ENCODE measurements at places on chromosomes 4 and X. TPM values are rescaled to one million over a fixed set of nuclear protein-coding genes. Genes with fewer than 3 reads are reported as not detected.
A peak's percentile ranks its signal among the peaks of the same experiment; 100 is the strongest.

DNA sequence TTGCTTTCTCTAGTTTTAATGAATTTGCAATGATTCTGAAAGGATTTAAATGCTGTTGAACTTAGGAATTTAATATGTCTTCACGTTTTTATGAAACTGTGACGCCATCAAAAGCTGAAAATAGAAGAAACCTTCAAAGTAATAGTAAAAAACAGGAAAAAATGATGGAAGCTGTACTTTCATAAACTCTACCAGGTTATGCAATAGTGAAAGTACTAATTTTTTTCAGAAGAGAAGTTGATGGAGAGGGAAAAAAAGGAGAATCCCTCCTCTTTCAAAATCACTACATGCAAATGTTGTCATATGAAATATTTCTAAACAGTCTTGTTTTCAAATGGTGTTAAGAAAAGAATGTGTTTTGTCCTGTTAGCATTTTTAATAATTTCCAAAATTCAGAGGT lies 73.6 kb downstream of the ZNF330 start:
- no peak overlapping the region for H3K4me3 ChIP-seq
- DNase-seq = no peak
- H3K27ac ChIP-seq = no peak overlapping the region
- no peaks in the 10 kb centered on the region for H3K4me1 ChIP-seq

- no peak overlapping the region for H3K4me3 ChIP-seq
- H3K27me3 ChIP-seq = no peaks in the 10 kb centered on the region
- no peaks in the 10 kb centered on the region for H3K36me3 ChIP-seq
- H3K27ac ChIP-seq = no peak overlapping the region
- no peaks in the 10 kb centered on the region for H3K4me1 ChIP-seq
Observed at GRCh38 chr4:3783693-3784306, 17.6 kb downstream of the ADRA2C start.

GRCh38 chrX:101071582-101071981 lies 7.1 kb upstream of the TMEM35A start:
- no peak for DNase-seq
- H3K4me3 ChIP-seq = no peak overlapping the region
- H3K27me3 ChIP-seq = no peaks in the 10 kb centered on the region
- no peaks in the 10 kb centered on the region for H3K36me3 ChIP-seq
- H3K4me1 ChIP-seq = no peaks in the 10 kb centered on the region

DNA sequence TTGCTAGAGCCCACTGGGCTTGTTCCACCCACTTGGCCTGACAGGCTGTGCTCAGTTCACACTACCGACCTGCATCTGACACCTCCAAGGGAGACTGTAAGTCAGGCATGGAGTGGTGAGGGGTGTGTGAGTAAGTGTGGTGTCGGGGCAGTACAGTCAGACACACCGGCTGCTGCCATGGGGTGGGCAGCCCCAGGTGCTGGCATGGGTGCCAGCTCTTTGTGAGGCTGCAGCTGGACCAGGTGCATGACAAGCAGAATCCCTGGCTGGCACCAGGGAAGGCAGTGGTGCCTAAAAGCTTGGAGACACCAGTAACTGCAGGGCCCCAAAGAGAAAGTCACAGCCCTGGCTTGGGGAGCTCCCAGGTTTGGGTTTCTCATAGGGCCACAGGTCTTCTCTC lies 665.0 kb downstream of the SH3BGRL start:
- no peak for DNase-seq
- no peaks in the 10 kb centered on the region for H3K36me3 ChIP-seq
- H3K4me3 ChIP-seq = no peak overlapping the region

DNA sequence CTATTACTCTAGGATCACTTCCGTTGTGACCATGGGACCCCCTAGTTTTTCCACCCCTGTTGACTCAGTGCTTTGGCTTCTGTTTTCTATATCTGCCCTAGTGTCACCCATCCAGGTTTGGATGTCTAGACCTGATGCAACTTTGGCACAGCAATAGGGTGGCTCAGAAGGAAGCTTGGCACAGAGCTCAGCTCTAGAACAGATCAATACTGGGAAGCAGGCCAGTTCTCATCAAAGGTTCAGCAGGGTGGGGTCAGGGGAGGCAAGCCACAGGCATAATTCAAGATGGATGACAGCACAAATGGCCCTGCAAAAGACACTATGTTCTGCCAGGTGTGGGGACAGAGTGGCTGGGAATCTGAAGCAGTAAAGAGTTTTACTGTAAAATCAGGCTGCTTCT lies 74.2 kb upstream of the EGFL6 start:
- H3K27me3 ChIP-seq = peaks cover 4% of the 10 kb centered on the region
- H3K36me3 ChIP-seq = no peaks in the 10 kb centered on the region
- no peaks in the 10 kb centered on the region for H3K4me1 ChIP-seq

DNA sequence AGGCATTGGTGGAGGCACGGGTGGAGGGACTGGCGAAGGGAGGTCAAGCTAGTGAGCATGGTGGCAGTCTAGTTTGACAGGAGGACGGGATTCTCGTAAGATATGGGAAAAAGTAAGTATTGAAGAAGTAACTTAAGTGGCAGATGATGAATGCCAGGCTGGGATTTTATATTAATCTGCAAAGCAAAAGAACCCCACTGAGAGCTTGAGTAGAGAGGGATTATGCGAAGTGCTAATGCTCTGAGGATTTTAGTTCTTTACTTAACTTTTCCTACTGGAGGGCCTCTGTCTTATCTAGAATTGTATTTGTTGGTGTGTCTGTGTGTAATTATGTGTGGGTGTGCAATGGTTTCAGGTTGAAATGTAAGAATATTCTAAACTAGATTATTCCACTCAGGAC lies 327.9 kb downstream of the FAT4 start:
- no peak for DNase-seq
- no peaks in the 10 kb centered on the region for H3K27me3 ChIP-seq
- H3K4me1 ChIP-seq = peaks cover 9% of the 10 kb centered on the region
- H3K4me3 ChIP-seq = no peak overlapping the region
- no peak overlapping the region for H3K27ac ChIP-seq

GRCh38 chrX:9221781-9222180 lies 187.9 kb upstream of the FAM9B start:
- no peaks in the 10 kb centered on the region for H3K36me3 ChIP-seq
- no peaks in the 10 kb centered on the region for H3K4me1 ChIP-seq
- H3K27ac ChIP-seq = no peak overlapping the region
- no peak overlapping the region for H3K4me3 ChIP-seq
- H3K27me3 ChIP-seq = no peaks in the 10 kb centered on the region

GRCh38 chr4:142085513-142086292 lies 449.3 kb downstream of the IL15 start:
- DNase-seq = no peak
- H3K27me3 ChIP-seq = no peaks in the 10 kb centered on the region
- no peak overlapping the region for H3K27ac ChIP-seq

GRCh38 chr4:8112036-8112576 lies 46.5 kb downstream of the ABLIM2 start:
- H3K27me3 ChIP-seq = peaks cover 34% of the 10 kb centered on the region
- H3K27ac ChIP-seq = no peak overlapping the region
- H3K4me1 ChIP-seq = no peaks in the 10 kb centered on the region
- DNase-seq = peak; percentile 36
- H3K4me3 ChIP-seq = no peak overlapping the region

GRCh38 chr4:113144091-113144490 lies 94.6 kb downstream of the ANK2 start:
- H3K27ac ChIP-seq = no peak overlapping the region
- no peak for DNase-seq
- peaks cover 21% of the 10 kb centered on the region for H3K4me1 ChIP-seq
- no peaks in the 10 kb centered on the region for H3K36me3 ChIP-seq
- H3K27me3 ChIP-seq = no peaks in the 10 kb centered on the region

Gene HS3ST1
- total RNA-seq = under 0.01 TPM

Gene CORIN
- total RNA-seq = 0.88 TPM

Gene CDS1
- under 0.01 TPM for total RNA-seq

Gene PNMA6A
- 1.2 TPM for total RNA-seq
